Keratinocyte (primary cell): ENCODE measurements at places on chromosomes 4 and X. TPM values are rescaled to one million over a fixed set of nuclear protein-coding genes. Genes with fewer than 3 reads are reported as not detected.

- DNase-seq = no peak
These were observed 60.9 kb upstream of the IL13RA1 start for GRCh38 chrX:118666521-118666920.

GRCh38 chrX:11890836-11891514 lies 132.9 kb downstream of the MSL3 start:
- no peak for DNase-seq

- DNase-seq = no peak
These were observed 49.3 kb downstream of the SORCS2 start for GRCh38 chr4:7241597-7242125.

DNA sequence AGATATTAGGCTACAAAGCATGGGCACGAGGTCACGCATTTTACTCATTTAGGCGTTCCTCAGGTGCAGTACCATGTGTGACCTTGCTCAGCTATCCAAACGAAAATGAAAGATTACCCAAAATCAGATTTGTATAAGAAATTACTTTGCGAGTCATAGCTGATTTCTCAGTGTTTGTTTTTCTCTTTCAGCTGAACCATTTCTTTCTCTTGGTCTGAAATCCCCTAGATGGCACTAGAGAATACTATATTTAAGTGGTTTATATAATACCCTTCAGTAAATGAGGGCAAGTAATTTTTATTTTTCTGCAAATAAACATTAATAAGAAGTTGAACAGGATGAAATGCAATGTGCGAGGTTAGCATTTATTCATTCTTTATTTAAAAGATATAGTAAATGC lies 496.6 kb downstream of the STIM2 start:
- no peak for DNase-seq

- DNase-seq = no peak
These were observed 5.4 kb downstream of the SLC25A6 start for GRCh38 chrX:1386338-1387127.

EVC2 gene
- polyA plus RNA-seq = 1.1 to 1.7 TPM (median 1.1 TPM) in 3 replicates

DNA sequence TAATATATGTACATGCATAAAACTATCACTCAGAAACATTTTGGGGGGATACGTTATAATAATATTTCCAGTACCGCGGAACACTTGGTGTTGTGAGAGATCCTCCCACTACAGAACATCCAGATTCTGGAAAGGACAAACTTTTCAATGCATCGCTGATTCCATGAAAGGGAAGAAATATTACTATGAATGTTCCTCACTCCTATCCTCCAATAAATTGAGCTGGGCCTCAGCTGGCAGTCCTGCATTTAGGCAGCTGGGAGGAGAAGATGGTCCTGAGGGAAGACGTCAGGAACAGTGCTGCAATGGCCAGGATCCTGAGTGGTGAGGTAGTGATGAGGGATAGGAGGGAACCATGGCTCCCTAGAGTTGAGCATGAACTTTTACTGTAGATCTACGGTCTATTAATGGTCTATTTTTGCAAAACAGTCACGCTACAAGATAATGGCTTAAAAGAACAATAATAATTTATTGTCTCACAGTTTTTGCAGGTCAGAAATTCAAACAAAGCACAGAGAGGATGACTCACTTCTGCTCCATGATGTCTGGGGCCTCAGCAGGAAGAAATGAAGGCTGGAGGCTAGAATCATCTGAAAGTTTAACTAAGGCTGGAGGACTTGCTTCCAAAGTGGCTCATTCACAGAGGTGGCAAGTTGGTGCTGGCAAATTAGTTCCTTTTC lies 538.1 kb downstream of the STIM2 start:
- DNase-seq = no peak

DNA sequence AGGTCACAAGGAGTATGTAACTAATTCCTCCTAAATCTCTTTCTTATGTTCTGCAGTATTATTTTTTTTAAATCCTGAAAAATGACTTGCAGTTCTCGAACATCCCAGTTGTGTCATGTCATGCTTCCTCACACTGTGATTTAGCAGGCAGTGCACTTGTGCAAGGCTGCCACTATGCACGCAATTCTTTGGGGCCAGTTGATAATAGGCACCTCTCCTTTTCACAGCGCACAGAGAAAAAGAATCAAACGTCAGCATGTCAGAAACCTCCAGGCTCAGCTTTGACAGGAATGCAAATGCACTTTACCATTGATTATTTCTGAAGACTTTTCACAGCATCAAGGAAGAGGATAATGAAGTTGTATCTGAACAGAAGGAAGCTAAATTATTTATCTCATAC lies 62.9 kb downstream of the FGF13 start:
- DNase-seq = no peak

PHOX2B gene
- not detected in 3 replicates for polyA plus RNA-seq

GRCh38 chrX:24242649-24243175 lies 71.2 kb downstream of the SUPT20HL2 start:
- DNase-seq = no peak

TLR8 gene
- polyA plus RNA-seq = not detected in 3 replicates
